ENCODE measurements at places on chromosomes 4 and X.

DNA sequence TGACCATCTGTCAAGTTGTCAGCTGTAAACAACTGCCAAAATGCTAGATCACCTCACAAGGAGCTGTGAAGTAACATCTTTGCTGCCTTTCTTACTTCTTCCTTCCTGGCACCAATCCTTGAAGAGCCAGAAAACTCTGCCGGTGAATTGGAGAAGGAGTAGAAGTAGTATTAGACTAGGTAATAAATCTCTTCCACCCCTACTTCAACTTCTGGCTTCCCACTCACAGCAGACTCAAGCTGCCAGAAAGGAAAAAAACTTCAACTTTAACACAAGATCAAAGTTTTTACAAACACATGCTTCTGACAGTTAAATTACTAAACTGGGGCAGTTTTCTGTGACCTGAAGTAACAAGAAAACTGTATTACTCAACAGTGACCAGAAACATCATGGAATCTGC, 164.7 kb upstream of the SLC7A11 start:
- no peak for DNase-seq

DNA sequence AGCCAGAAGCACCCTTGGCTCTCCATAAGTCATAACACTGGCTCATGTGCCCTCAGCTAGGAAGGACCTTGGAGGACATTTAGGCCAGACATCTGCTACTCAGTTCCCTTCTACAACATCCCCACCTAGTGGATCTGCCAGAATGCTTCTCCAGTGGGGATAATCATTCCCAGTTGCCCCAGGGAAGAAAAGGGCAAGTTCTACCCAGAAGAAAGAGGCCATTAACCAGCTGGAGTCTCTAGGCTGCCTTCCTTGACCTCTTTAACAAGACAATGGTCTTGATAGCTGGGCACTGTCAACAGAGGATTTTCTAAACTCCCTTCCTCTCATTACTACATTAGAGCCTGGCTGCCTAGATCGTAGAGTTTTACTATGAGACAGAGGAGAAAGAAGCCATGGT, 42.0 kb downstream of the LGI2 start:
- no peak for DNase-seq

- no peak for DNase-seq
Observed at GRCh38 chr4:186904101-186904500, 180.4 kb upstream of the FAT1 start.

DNA sequence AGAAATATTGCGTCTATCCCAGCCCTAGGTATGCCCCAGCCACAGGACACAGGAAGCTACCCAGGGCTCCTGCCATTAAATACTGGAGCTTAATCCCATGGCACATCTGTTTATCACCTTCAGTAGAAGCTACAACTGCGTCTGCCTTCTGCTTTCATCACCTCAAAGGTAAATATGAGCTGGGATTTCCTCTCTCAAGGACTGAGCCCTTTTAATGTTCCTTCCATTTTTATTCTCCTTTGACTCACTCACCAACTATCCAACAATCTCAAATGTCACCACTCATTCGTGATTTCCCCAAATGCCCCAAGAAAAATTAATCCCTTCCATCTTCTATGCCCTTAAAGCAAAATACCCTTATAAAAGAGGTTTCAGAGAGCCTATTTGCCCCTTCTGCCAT, 1.8 kb upstream of the MID1 start:
- DNase-seq = no peak

DNA sequence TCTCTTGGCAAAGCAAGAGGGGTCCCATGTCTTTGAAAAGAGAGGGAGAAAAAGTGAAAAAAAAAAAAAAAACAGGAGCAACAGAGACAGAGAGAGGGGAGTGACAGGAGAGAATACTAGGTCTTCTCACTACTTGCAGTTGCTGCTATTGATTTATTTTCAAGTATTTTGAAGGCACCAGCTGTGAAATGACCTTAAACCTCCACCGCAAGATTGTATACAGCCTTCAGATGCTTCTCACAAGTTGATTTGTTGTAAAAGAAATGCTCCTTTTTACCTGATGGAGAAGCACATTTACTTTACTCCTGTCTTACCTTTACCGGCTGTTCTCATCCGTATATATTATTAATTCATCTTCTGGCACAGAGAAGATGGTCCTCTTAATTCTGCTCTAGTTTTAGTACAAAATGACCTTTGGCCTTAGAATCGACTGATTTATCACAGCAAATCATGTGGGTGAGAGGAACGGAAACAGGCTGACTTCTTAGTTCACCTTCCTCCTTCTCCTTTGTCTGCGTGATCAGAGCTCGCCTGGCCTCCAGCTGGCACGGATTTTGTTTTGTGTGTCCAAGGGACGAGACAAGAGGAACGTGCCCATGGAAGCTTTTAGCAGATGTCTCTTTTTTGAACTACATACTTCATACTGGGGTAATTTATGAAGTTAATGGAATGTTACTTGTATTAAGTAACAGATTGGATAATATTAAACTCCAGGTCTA, 82.4 kb upstream of the PACRGL start:
- peak; percentile 28 for DNase-seq

GRCh38 chr4:156656896-156657295, 314.7 kb downstream of the PDGFC start:
- DNase-seq = no peak

GRCh38 chrX:134173541-134174272, 63.3 kb upstream of the CCDC160 start:
- DNase-seq = no peak

DNA sequence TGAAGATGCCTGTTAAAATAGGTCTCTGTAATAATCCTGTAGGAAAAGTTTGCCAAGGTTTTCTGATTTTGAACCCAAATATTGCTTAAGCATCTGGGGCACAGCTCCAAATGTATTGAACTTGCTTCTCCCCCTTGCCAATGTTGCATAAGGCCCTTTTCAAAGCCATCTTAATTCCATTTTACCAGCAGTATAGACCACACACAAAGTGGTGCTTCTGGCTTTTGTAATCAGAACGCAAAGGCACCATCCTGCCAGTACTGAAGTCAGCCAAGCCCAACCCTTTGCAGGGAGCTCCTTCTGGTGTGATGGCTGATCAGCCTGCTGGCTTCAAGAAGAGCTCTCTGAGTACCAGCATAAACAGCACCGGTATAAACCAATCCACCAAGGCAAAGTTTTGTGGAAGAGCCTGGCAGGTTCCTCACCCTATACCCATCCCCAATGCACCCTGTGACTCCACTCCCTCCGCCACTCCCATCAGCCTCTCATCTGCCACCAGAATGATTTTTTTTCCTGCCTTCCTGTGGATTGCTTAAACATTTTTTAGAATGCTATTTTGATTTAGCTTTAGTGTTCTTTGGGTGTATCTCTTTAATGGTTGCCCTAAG, 39.2 kb upstream of the USP9X start:
- no peak for DNase-seq

GRCh38 chr4:87216469-87216868, 3.9 kb downstream of the KLHL8 start:
- no peak for DNase-seq

GRCh38 chrX:87006561-87006960, 511.0 kb upstream of the KLHL4 start:
- DNase-seq = no peak

DNA sequence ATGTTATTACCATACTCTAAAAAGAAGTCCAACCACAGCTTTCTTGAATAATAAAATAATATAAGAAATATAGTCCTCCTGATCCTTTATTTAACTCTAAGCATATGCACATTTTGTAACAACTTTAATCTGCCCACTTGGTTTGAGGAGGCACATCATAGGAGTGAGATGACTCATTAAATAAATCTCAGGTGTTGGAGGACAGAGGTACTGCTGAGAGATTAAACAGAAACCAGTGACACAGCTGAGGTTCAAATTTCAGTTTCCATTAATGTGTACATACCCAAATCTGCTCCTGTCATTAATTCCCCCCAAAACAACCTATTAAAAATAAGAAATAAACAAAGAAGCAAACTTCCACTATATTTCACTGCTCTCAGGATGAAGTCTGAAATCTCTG, 211.0 kb downstream of the KCTD8 start:
- no peak for DNase-seq

DNA sequence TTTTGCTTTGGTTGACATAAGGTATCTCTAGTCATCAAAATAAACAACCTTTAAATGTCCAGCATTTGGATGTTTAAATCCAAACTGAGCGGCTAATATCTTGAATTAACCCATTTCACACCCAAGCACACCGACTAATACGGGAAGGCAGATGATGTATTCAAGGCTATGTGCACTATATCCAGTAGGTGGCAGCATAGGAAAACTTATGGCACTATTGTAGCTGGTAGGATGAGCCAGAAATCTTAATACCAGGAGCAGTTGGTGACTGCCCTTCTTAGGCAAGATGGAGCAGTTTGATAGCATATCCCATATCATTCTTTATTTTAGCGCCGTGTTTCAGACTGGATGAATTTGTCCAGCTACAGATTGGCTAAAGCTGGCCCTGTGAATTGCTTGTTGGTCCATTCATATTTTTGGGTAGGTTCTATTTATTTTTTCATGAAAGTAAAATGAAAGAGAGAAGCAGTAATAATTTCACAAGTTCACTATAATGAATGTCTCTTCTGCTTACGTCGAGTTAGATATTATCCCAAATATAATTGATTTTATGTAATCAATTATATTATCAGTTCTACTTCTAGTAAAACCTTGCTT, 24.4 kb downstream of the UCHL1 start:
- peak; percentile 70 for DNase-seq

DNA sequence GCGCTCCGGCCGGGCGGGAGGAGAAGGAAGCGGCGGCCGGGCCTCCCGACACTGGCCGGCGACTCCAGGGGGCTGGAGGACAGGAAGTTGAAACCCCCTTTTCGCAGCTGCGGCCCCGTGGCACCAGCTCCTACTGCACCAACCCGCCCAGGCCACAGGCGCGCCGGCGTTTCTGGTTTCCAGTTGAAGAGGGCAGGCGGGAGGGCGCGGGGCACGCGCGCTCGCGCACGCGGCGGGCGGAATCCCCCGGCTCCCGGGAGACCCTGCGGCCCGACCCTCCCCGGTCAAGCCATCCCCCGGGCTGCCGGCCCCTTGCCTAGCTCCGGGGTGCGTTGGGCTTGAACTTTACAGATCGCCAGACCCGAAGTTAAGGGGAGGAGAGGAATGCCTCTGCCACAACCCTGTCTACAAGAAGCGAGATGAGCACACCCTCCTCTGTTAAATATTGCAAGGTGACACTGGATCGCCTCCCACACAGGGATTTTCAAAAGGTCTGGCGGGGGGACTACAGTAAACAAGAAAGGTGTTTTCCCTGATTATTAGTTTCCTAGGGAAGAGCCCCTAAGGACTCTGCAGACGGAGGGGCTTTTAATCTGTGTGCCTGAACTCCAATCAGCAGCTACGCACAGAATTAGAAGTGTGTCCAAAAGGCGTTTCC, 1.4 kb downstream of the ELOVL6 start:
- DNase-seq = no peak

DNA sequence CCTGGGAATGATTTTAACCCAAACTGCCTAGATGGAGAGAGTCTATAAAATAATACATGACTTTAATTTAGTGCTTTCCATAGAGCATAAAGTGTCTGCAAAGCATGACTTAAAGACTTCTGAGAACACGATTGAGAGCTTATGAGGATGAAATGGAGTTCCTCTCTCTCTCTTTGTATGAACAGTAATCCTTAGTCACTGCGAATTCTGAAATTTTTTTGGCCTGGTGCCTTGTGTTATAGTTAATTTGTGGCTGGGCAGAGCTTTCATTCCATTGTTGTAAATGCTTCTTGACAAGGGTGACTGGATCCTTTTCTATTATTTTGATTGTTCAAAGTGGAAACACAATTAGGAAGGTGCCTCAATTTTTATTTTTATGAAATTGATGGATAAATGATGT, 179.5 kb downstream of the CEP135 start:
- DNase-seq = no peak

GRCh38 chrX:105882581-105883275, 60.4 kb downstream of the NRK start:
- no peak for DNase-seq

DNA sequence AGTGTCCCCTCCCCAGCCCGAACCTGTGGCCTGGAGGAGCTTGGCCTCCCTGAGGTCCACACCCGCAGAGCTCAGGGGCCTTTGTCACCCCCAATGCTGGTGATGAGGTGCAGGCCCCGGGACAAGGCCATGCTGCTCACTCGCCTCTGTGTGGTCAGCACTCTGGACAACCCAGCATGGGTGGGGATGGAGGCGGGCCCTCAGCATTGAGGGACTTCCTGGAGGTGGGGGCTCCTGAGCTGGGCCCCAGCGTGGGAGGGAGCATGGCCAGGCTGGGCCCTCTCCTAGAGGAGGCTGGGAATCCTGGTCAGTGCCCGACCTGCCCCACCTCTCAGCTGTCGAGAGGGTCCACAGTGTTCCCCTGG, 30.6 kb downstream of the TACC3 start:
- no peak for DNase-seq

GRCh38 chrX:114924856-114925255, 92.6 kb downstream of the IL13RA2 start:
- DNase-seq = no peak

- no peak for DNase-seq
Observed at GRCh38 chrX:103910430-103910829, 52.0 kb upstream of the TMSB15B start.

- no peak for DNase-seq
Observed at GRCh38 chr4:628311-628741, 3.0 kb downstream of the PDE6B start.

DNA sequence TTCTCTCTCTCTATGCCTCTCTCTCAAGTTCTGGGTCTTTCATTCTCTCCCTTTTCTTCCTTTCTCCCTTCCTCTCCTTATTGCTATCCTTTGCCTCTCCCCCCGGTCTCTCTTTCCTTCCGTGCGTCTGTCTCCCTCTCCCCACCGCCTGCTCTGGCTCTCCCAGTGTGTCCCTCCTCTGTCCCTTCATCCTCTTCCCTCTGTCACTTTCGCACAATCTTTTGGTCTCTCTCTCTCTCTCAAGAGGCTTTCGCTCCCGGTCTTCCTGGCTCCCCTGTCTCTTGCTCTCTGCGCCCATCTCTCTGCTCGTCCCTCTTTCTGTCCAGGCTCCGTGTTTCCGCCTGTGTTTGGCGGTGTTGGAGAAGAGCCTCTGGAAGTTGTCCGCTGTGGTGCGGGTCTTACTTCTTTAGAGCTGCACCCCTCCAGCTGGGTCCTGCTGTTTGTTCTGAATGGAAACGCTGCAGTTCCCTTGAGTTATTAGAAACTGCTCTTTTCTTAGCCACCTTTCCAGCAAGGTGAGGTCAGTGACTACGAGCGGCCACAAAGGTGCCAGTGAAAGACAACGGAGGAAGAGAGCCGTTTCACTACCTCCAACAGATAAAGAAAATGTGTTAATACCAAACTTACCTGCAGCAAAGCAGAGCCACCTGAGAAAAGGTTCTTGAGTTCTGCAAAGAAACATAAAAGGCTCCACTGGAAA, 1.1 kb downstream of the BMPR1B start:
- DNase-seq = no peak
